ENCODE measurements at places on chromosomes 1 and 21.

DNA sequence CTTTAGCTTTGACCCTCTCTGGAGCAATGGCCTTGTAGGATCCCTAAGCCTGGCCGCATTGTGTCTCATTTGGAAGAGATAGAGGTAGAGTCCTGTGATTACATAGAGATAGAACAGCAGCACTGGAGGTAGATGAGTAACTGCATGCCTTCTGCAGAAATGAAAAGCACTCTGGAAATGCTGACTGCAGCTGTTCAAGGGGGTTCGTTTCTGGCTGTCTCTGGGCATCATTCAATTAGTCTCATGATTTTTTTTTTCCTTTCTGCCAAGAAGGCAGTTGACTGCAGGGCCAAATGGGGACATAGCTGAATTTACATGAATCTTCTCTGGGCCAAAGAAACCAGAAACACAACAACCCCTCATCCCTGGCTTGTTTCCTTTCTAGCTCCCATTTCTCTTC, 28.1 kb upstream of the SNX27 start:
- DNase-seq: no peak

DNA sequence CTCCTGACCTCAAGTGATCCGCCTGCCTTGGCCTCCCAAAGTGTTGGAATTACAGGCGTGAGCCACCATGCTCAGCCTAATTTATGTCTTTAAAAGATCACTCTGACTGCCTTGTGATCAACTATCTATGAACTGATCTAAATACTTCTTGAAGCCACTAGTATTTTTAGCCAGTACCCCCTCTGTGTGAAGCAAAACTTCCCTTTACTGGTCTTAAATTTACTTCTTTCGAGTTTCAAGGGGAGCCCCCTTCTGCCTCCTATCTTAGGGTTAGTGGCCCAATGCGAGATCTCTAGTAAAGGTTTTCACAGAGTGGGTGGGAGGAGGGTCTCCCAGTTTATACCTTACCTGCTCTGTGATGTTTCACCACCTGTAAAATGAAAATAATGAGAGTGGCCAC, 66.1 kb upstream of the RPL11 start:
- no peak for DNase-seq

DNA sequence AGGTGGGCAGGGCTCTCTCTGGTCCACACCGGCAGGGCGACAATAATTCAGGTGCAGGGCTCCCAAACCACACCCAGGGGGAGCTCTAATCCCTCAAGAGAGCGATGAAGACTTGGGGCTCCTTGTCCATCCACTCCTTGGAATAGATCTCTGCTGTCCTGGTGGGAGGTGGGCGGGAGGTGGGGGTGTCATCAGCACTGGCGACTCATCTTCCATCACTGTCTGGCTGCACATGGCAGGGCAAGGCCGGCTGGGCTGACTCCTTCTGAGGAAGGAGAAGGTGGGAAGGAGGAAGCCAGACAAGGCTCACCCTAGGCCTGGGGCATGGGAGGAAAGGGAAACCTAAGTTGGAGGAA, 29.3 kb downstream of the TNNT2 start:
- peak; percentile 27 for DNase-seq

DNA sequence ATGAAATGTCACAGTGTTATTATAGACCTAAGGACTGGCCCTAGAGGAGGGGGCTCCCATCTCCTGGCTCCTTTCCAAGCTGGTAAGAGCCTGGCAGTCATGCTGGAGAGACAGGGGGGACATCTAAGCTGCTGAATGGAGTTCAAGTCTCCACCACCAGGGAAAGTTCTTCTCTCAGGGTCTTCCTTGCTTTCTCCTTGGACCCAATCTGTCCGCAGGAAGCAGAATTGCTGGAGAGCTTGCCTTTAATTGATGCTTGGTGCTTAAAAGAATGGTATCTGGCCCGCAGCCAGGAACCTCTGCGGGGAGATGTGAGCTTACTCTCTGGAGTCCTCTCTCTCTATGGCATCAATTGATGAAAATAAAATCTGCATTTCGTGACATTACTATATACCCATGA, 25.1 kb downstream of the IRF2BP2 start:
- no peak for DNase-seq

- no peak for DNase-seq
Observed at GRCh38 chr1:29650476-29650875, 414.2 kb downstream of the PTPRU start.

DNA sequence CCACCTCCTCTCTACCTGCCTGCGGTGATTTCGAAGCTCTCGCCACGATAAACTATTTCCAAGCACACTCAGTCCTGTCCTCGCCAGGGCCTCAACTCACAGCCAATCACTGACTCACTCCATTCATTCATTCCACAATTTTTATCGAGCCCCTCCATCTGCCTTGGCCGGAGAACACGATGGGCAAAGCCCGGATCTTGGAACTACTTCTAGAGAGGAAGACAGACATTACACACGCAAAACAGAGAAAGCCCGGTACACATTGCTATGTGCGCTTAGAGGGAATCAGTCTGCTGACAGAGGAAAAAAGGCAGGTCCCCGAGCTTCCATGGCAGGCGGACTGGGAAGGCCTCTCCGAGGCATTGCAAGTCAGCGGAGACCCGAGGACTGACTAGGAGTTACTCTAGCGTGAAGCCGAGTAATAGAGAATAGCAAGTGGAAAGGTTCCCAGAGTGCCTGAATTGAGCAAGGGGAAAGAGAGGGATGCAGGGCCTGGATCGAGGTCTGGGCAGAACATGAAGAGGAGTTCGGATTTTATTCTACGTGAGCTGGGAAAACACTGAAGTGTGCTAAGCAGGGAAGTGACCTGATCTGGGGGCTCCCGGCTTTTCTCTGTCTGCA, 54.2 kb upstream of the DNAJC6 start:
- DNase-seq: no peak

DNA sequence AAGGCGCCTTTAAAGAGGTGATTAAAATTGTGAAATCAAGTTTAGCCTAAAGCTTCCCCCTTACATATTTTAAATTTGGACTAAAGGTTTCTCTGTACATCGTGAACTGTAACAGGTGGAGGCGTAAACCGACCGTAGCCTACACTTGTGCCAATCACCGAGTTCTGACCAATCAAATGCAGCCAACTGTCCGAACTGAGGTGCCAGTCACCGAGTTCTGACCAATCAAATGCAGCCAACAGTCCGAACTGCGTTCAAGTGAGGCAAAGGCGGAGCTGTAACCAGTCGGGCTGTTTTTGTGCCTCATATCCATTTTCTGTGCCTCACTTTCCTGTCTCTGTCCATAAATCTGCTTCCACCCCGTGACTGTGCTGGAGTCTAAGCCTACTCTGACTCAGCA, 7.4 kb downstream of the TFF1 start:
- no peak for DNase-seq

- no peak for DNase-seq
Observed at GRCh38 chr1:13836631-13837030, 136.6 kb downstream of the PRDM2 start.

DNA sequence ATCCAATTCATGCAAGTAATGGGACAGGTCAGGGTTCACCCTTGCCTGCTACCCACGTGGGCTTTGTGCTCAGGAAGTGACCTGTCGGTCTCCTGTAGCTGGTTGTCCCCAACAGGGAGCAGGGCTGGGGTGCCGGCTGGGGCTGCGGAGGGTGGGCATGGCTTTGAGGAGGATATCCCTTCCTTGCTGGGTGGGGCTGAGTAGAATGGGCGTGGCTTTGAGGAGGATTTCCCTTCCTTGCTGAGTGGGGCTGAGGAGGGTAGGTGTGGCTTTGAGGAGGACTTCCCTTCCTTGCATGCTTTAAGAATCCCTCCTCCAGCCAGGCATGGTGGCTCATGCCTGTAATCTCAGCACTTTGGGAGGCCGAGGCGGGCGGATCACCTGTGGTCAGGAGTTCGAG, 151.3 kb downstream of the CLIC6 start:
- DNase-seq: no peak

DNA sequence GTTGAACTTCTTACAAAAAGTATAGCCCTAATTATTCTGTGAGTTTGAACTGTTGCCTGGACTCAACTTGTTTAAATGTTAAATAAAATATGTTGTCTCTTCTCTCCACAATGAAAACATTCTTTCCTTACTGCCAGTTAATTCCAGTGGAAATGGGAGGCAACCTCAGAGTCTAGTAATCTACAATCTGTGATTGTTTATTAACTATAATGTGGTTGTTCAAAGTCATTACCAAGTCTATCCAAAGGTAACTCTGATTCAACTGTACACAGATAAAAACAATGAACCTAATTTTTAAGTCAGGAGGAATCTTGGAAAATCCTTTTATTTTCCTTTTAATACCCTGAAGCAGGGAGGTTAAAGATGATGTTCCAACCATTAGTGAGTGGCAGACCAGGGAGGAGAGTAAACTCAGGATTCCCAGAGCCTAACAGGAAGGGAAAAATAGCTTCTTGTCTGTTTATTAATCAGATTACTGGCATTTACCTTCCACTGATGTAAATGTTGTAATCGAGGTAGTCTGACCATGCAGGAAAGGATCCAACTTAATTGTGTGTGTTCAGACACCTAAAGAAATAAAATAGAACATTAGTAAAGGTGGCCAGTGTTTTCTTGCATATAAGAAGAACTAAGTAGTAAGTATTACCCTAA, 57.1 kb upstream of the TBX15 start:
- no peak for DNase-seq

GRCh38 chr1:109391157-109391556, 6.6 kb downstream of the SORT1 start:
- DNase-seq: no peak

DNA sequence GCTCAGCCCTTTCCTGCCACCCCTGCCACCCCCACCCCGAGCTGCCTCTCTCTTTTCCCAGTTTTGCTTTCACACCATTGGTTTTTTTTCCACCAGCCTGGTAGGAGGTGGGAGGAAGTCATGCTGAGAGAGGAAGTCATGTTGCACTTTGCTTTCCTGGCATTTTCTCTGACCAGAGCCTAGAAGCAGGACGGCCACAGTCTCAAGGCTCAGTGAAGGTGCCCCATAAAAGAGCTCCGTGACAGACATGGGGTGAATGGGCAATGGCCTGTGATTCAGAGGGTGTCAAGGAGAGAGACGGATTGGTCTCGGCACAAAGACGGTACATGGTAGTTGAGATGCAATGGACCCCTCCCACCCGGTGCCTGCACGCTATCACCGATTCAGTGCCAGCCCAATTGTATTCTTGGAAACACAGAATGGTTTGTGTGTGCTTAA, 42.1 kb upstream of the DMRTB1 start:
- no peak for DNase-seq

DNA sequence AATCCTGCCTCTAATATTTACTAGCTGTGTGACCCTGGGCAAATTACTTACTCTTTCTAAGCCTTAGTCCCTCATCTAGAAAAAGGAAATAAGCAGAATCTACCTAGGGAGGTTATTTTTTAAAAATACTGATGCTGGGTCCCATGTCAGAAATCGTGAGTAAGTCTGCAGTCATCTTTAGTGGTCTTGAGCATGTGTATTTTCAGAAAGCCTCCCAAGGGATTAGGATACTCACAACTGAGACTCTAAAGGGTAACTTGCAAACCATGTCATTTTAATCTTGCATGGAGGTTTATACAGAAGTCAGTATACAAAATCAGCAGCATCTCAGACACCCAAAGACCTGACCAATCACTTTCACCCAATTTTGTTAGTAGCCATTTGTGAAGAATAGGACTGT, 43.2 kb downstream of the DSTYK start:
- DNase-seq: no peak

DNA sequence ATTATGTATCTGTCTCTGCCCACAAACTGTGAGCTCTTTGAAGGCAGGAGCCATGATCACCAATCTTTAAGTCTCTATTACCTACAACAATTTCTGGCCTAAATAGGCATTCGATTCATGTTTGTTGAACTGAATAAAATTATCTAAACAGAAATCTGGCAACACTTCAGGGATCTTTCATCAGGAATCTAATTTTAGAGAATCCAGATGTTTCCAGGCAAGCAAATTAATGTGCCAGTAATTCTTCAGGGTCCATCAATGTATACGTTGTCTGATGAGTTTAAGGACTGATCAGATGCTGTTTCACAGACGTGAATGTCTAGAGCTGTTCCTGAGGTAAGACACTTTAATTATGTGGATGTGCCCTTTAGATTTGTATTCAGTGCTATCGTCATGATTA, 524.4 kb downstream of the PTPRC start:
- no peak for DNase-seq

GRCh38 chr1:14517841-14518180, 80.7 kb upstream of the KAZN start:
- no peak for DNase-seq

GRCh38 chr1:21149855-21150432, 26.8 kb downstream of the EIF4G3 start:
- DNase-seq: no peak

- DNase-seq: no peak
Observed at GRCh38 chr21:37530901-37531351, 164.4 kb downstream of the DYRK1A start.

- DNase-seq: no peak
Observed at GRCh38 chr1:24418898-24419628, 3.5 kb downstream of the NIPAL3 start.

DNA sequence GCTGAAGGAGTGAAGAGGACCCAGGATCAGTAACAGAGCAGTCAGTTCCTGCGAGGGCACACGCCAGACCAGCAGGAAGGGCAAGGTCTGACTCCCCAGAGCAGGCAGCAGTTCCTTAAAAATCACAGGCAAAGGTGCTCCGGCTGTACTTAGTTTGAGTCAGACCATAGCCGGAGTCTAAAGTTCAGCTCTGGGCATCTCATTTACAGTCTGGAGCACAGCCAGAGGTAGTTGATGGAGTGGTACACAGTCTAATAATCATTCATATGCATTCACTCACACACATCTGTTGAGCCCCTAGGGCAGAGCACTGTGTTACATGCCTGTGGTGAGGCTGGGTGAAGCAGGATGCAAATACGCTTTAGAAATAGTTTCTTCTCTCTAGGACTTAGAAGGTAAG, 7.3 kb upstream of the AMIGO1 start:
- DNase-seq: no peak

DNA sequence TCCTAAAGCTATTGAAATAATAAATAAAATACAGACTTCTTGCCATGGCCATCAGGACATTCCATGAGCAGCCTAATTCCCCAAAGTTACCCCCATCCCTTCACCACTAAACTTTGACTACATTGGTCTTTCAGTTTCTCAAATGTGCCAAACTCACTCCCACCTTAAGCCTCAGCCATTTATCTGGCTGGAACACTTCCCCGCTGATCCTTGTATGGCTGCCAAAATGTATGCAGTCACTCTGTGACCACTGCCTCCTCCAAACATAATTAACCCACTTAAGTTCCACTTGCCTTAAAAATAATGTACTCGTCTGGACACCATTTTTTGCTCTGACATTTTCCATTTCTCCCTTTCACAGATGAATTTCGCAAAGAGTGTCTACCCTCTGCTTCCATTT, 407.4 kb downstream of the NTNG1 start:
- DNase-seq: no peak

Data from stimulated activated CD4-positive, alpha-beta T cell treated with anti-CD3 and anti-CD28 coated beads, Interleukin-12 subunit alpha, Interleukin-12 subunit beta, amount 100 ng/mL, for 24 hours (primary cell).